ENCODE measurements at places on chromosomes 4 and X.

GRCh38 chrX:131264665-131265064 is 24.4 kb downstream of the IGSF1 start:
- no peak for DNase-seq

GRCh38 chr4:2402048-2402842 is 16.2 kb downstream of the ZFYVE28 start:
- DNase-seq, result no peak

GRCh38 chr4:47498899-47499298 is 13.8 kb downstream of the ATP10D start:
- DNase-seq, result no peak

DNA sequence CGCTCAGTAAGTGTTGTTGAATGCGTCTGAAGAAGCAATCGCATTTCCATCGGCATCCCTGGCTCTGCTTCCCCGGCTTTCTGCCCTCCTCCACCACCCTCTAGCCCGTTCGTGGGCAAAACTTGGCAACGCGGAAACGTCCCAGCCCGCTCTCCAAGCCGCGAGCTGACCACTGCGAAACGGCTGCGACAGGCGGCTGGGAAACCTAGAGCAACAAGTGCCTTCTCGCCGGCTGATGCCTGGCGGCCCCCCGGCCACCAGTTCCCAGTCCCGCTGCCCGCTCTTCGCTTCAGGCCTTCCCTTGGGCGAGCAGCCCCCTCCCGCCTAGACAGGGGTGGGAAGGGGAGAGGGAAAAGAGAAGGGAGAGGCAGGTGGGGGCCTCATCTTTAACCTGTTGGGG is 837 bp downstream of the CITED1 start:
- DNase-seq, result no peak

- DNase-seq, result no peak
Observed at GRCh38 chr4:164591666-164592065, 162.3 kb upstream of the SMIM31 start.

DNA sequence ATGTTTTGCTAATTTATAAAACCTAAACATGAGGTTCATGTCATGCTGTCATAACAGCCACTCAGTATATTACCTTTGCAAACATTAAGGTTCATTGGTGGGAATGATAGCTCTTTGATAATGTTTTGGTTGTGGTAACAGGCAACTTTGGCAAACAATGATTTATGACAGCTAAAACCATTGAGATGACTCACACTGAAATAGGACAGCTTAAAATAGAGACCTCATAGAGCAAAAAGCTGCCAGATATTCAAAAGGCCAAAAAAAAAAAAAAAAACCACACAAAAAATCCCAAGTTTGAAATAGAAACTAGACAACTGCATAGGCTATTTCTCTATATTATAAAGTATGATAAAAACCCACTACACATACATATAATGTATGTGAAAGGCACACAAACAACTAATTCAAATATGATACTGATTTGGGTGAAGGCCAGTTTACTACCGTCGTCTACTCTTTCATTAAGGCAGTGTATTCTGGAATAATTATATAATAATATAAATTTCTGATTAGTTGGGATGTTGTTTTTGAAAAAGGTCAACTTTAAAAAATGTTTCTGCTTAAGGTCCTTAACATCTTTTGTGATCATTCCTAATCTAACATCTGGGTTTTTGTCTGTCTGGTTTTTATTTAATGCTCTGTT is 646.0 kb upstream of the PITX2 start:
- DNase-seq, result no peak

GRCh38 chr4:156547439-156547838 is 424.2 kb downstream of the PDGFC start:
- no peak for DNase-seq

DNA sequence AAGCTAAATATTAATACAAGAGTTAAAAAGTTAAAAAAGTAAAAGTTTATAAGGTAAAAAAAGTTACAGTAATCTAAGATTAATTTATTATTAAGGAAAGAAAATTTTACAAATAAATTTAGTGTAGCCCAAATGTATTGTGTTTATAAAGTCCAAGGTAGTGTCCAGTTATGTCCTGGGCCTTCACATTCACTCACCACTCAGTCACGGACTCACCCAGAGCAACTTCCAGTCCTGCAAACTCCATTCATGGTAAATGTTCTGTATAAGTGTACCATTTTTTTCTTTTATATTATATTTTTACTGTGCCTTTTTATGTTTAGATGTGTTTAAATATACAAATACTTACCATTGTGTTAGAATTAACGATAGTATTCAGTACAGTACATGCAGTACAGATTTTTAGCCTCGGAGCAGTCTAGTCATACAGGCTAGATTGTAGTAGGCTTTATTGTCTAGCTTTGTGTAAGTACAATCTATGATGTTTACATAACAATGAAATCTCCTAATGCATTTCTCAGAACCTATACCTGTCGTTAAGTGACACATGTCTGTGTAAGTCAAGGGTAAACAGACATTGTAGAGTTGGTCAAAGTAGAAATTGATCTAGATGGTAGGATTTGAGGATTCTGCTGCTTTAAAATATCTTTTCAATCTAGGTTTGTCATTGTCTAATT is 197.7 kb downstream of the GC start:
- DNase-seq, result no peak

Measured in NCI-H774 (cell line).